ENCODE measurements at places on chromosomes 5 and 9.
A peak's percentile ranks its signal among the peaks of the same experiment; 100 is the strongest.

DNA sequence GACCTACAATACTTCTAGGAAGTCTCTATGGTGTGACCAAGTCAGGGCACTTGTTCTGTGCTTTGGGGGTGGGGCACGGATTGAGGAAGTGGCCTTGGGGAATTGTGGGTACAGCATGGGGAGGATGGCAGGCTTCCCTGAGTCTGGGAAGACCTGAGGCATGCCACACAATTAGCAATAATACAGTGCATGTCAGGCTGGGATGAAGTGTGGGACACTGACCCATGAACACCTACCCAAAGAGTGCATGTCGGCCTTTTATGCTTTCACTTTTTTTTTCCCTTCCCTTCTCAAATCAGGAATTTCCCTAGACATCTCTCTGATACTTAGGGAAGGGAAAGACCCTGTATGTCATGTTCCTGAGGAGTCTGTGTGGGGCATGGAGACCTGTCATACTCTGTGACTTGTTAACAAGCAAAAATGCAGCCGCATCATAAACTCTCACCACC lies 146.4 kb downstream of the PALM2AKAP2 start:
- no peak for DNase-seq
- peaks cover 10% of the 10 kb centered on the region for H3K27me3 ChIP-seq
- no peak overlapping the region for H3K27ac ChIP-seq
- no peaks in the 10 kb centered on the region for H3K36me3 ChIP-seq
- no peaks in the 10 kb centered on the region for H3K4me1 ChIP-seq

DNA sequence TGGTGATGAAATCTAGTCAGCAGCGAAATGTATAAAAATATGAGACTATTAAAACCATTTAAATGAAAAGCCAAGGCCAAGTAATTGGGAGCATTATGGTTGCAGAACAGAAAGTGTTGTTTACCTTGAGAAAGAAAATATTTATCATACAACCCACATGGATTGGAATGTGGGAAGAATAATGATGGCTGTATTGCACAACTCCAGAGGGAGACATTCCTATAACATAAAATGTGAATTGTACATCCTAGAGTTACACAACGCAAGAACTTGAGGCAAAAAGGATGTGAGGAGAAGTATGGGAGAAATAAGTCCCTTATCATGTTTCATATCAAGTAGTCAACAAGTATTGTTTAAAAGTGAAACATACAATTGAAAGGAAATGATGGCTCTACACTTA lies 1014.0 kb upstream of the SEMA6A start:
- H3K27me3 ChIP-seq: no peaks in the 10 kb centered on the region
- H3K4me1 ChIP-seq: peaks cover 14% of the 10 kb centered on the region

DNA sequence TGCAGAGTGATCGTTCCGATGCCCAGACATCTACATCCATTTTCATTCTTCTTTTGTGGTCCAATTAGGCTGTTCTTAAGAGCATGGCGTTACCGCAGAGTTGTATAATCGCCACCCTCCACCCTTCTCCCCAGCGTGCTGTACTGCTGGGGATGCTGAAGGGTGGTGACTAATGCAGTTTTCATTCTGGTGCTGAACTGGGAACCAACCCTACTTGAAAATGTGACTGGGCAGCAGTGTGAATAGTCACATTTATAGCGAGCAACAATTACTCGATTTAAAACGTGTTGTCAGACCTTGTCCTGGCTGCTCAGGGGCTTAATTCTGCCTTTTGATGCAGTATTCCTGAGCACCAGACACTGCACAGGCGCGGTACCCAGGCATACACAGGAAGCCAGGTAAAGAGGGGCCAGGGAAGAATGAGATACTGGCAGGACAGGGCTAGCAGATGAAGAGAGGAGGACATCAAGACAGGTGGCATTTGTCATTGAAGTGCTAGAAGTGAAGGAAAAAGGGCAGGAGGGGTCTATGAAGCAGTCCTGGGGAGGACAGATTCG lies 719 bp upstream of the ISCA1 start:
- peaks cover 3% of the 10 kb centered on the region for H3K36me3 ChIP-seq
- no peak for DNase-seq
- H3K27me3 ChIP-seq: peaks cover 5% of the 10 kb centered on the region
- peak overlapping the region; percentile 91 for H3K4me3 ChIP-seq
- H3K27ac ChIP-seq: peak overlapping the region; percentile 98

DNA sequence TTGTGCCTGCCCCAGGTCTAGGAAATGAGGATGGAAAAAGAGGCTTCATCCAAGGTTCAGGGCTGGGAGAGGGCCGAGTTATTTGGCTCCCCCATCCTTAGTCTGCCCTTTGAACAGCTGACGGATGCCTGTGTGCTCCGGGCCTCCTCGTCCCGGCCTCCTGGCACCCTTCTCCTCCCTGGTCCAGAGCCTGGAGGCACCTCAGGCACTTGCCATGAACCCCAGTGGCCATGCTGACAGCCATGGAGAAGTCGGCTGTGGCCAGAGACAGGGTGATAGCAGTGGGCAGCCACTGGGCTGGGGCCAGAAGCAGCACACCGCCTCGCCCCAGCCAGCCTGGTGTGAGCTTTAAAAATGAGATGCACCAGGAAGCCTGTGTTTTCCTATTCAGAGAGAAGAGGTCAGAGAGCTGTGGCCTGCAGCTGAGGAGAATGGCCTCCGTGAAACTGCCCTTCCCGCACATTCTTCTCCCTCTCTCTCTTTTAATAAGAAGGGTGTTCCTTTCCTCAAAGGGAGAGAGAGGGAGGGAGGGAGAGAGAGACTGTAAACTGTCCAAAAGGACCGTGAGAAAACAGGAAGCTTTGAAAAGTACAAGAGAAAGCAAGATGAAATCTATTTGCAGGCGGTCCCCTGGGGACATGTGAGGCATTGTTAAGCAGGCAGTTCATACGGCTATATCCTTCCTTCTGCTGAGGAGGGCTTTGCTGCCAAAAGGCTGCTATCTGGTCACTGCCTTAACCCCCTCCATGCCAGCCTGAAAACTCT lies 55.3 kb downstream of the ZNF366 start:
- H3K27ac ChIP-seq: no peak overlapping the region
- no peaks in the 10 kb centered on the region for H3K36me3 ChIP-seq
- H3K27me3 ChIP-seq: peaks cover 12% of the 10 kb centered on the region
- H3K4me3 ChIP-seq: no peak overlapping the region

GRCh38 chr5:5800801-5801761 lies 378.6 kb downstream of the ICE1 start:
- H3K4me1 ChIP-seq: no peaks in the 10 kb centered on the region
- no peak overlapping the region for H3K27ac ChIP-seq
- no peaks in the 10 kb centered on the region for H3K36me3 ChIP-seq
- no peaks in the 10 kb centered on the region for H3K27me3 ChIP-seq
- no peak for DNase-seq

DNA sequence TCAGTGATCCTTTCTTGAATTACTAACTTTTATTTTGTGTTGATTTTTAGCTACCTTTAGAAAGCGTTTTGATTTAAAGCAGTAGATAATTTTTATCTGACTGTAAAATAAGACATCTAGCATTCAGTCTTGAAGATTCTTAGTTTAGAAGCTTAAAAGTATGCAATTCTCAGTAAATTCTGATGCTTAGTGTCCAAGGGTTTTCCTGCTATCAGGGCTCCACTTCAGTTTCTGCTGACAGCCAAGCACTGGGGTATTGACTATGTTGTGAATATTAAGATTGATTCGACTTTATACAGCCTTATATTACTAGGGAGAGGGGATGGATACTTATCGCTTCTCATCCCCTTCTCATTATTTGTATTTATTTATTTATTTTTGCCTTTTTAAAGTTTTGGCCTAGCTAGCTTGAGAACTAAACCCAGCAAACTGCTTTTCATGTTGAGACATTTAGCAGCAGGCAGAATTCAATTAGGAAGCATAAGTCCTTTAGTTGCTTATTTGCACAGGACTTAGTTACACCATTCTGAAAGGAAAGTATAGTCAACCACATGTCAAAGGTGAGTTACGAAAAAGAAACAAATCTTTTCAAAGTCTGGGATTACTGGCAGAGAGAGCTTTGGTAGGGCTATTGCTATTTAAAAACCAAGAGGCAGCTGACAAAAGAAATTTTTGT lies 2.9 kb downstream of the PBX3 start:
- H3K4me3 ChIP-seq: peak overlapping the region; percentile 91
- H3K4me1 ChIP-seq: peaks cover 35% of the 10 kb centered on the region
- H3K36me3 ChIP-seq: no peaks in the 10 kb centered on the region
- H3K27me3 ChIP-seq: peaks cover 6% of the 10 kb centered on the region
- DNase-seq: no peak
- H3K27ac ChIP-seq: no peak overlapping the region

DNA sequence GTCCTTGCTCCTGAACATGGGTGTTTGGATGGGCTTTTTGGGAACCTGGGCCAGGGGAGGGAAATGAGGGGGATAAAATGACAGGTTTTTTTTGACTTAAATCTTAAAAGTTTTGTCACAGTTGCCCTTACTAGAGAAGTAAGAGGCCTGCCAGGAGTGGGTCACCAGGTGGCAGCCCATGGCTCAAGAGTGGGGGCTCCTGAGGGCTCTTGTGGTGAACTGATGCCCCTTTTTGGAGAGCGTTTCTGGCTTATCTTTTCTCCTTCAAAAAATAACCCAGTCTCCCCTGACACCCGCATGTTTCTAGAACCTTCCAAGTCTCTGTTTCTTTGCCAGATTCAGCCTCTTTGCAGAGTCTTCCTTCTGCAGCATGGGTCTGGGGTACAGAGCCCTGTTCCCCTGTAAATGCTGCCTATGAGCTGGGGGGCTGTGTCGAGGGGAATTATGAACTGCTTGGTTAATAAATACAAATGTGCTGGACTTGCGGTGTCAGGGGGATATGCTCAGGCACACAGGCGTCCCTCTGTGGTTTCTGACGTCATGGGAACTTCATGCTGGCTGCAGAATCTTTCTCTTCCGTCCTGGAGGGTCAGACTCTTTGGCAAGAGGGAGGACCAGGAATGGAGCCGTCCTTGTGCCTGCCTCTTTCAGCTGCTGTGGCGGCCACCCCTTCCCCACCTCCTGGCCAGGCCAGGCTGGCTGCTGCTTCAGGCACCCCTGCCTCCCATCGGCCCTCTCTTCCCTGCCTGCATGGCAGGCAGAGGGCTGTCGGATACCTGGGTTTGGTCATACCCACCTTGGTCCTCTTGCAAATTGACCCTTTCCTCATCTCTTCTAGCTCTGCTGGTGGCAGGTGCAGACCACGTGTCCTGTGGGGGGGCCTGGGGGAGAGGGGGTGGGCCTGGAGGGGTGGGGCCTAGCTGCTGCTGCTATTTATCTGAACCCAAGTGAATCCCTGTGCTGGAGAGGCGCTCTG lies 30.1 kb downstream of the PTPA start:
- peak overlapping the region; percentile 72 for H3K4me3 ChIP-seq
- no peak for DNase-seq
- H3K4me1 ChIP-seq: peaks cover 49% of the 10 kb centered on the region
- peaks cover 7% of the 10 kb centered on the region for H3K36me3 ChIP-seq
- H3K27me3 ChIP-seq: no peaks in the 10 kb centered on the region
